ENCODE measurements at places on chromosomes 2 and 18.

DNA sequence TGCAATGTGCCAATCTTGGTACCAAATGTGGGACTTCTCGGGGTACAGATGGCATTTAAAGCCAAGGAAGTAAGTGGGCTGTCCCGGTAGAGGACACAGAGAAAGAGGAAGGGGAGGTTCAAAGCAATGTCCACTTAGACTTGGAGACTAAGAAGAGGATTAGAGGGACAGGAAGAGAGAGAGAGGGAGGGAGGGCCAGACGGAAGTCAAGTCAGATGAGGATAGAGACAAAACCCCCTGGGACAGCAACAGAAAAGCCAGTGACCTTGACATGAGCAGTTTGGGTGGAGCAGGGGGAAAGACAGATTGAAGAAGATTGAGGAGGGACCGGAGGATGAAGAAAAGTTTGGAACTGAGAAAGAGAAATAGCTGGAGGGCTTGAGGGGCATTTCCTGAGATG lies 164.5 kb downstream of the NCK2 start:
- DNase-seq, result no peak

DNA sequence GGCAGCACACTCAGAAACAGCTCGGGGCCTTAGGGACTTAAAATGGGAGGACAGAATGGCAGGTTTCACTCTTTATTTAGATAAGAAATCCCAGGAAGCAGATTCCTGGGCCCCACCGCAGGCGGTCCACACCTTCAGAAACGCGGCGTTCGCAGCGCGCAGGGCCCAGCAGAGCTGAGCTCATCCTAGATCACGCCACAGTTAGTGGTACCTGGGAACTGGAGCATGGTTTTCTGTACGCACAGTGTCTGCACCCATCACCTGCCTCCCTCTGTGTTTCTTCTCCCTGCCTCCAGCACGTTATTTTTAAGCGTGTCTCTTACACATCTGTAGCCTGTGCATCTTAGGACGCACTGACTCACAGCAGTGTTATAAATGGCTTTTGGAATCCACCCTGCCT lies 242.1 kb downstream of the ALPK2 start:
- no peak for DNase-seq

- DNase-seq, result no peak
Observed at GRCh38 chr2:196473617-196474016, 165.9 kb upstream of the CCDC150 start.

DNA sequence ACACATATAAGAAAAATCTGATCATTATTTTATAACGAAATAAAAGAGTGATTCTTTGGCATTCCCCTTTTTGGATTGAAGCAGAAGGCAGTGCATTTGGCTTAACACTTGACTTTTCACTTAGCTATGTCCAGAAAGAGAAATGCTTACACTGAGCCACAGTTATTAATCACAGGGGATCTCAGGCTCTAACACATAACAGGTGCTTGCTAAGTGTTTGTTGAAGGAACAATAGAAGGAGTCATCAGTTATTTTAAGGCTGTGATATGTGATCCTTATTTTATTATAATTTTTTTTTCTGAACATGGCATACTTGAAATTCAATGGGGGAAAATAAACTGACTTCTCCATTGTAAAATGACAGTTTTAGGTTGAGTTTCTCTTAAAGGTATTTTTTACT lies 209.5 kb downstream of the UBE2E3 start:
- DNase-seq, result peak; percentile 7

GRCh38 chr2:85399183-85399455 lies 11.0 kb downstream of the CAPG start:
- DNase-seq, result no peak

DNA sequence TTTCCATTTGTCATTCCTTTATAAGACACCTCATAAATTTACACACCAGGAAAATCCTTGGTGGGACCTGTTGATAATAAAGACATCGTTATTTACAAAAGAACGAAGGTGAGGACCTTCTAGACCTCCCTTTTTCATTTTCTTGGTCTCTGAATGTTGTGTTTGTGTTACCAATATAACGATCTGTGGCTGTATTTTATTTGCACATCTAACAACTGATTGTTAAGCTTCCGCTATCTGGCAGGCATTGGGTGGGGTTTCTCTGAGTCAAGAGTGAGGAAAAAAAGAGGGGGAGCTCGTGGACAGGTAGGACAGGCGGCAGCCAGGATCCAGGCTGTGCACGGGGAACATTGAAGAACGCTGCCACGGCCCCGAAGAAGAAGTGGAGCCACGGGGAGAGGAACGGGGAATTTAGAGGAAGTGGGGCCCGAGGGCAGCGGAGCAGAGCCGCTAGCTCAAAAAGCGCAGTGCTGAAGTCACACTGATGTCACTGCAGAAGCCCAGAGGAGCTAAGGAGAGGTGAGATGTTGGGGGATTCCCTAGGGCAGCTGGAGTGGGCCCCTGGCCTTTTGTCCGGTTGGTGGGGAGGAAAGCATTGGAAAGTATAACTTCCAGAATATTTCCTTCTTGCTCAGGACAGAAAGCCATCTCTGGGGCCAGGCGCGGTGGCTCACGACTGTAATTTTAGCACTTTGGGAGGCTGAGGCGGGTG lies 20.9 kb upstream of the DNMT3A start:
- DNase-seq, result peak; percentile 21

DNA sequence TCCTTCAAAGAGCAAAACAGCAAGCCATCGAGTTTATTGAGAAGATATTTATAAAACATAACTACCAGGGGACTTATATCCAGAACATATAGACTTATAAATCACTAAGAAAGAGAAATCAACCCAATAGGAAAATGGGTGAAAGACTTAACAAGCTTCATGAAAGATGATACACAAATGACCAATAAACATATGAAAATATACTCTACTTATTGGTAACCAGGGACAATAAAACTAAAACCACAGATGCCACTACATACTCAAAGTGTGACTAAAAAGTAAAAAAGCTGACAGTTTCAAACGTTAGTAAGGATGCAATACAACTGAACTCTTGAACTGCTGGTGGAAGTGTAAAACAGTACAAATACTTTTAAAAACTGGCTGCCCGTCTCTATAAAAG lies 154.3 kb downstream of the TMEM163 start:
- DNase-seq, result no peak

- DNase-seq, result no peak
Observed at GRCh38 chr2:10481666-10482157, 33.6 kb upstream of the ODC1 start.

- no peak for DNase-seq
Observed at GRCh38 chr18:46565256-46565655, 91.8 kb downstream of the LOXHD1 start.

- DNase-seq, result no peak
Observed at GRCh38 chr2:48569433-48569832, 39.5 kb downstream of the STON1 start.

DNA sequence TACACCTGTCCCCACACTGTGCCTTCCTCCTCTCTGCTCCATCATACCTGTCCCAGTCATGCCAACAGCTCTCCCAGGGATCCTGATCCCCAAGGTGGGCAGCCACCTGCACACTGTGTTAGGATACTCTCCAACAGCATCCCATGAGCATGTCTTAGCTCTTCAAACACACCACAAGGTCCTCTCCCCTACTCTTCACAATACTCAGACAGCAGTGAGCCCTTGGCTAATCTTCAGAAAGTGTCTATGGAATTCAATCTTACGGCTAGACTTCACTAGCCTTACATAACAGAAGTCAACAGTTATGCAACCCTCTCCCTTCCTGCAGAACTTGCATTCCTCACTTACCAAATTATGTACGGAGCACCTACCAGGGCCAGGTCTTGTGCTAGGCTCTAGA lies 79.9 kb downstream of the MYO5B start:
- no peak for DNase-seq

- no peak for DNase-seq
Observed at GRCh38 chr18:2984703-2985261, 28.2 kb downstream of the LPIN2 start.

DNA sequence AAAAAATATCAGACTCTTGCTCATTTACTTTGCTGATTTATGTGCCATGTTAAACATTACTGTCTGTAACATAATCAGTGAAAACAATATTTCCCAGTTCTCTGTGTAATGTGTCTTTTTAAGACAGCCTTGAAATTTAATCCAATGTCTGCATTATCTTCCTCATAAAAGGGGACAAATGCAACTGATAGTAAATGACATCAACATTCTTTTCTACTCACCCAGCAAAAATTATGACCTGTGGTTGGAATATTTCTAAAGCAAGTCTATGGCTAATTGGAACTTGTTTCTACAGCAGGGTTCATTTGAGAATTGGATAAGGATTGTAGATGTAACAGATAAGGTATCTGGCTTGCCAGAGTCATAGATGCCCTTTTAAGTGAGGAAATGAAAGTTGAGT lies 34.8 kb downstream of the C1D start:
- no peak for DNase-seq

DNA sequence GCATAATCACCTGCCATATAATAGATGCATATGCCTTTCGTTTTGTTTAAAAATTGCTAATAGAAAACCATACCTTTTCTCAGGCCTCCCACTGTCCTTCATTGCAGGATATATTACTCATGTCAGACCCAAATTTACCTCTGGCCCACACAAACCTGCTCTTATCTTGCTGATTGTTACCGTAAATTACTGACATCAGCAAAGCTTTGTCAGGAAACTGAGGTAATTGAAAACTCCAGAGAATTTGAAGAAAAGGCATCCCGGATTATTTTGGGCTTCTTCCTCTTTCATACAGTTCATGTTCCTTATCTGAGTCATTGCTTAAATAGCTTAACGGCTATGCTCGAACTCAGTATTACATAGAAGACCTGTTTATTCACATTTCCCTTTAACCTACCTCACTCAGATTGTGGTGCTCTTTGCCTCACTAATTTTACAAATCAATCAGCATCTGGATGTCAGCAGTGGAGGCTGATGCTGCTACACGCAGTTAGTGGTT lies 145.7 kb downstream of the ZEB2 start:
- no peak for DNase-seq

DNA sequence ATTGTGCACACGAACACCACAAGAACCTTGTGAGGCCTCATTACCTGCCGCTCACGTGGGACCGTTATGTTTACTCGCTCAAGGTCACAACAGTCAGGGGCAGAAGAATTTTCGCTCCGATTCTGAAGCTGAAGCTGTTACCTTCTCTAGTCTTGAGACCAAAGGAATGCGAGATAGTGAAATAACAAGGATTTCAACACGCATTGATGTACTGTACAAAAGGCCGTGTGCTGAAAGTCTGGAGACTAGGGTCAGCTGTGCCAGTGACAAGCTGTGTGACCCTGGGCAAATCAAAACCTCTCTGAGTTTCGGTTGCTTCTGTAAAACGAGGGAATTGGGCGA lies 583 bp downstream of the NEMP2 start:
- DNase-seq, result no peak

DNA sequence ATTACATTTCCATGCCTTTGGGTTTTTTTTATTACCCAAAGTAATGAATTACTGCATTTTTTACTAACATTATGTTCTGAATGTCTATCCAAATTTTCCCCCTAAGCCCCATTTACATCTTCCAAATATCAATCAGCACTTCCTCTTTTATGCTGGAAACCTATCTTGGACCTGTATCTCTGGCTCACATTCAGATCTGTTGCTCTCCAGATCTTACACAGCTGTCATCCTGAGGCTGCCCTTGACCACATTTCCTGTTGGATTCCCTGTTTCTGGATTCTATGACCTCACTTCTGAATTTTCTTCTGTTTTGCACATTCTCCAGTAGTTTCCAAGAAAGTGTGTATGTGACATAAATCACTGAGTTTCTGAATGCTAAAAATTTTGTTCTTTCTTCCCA lies 146.7 kb downstream of the PDE1A start:
- no peak for DNase-seq

DNA sequence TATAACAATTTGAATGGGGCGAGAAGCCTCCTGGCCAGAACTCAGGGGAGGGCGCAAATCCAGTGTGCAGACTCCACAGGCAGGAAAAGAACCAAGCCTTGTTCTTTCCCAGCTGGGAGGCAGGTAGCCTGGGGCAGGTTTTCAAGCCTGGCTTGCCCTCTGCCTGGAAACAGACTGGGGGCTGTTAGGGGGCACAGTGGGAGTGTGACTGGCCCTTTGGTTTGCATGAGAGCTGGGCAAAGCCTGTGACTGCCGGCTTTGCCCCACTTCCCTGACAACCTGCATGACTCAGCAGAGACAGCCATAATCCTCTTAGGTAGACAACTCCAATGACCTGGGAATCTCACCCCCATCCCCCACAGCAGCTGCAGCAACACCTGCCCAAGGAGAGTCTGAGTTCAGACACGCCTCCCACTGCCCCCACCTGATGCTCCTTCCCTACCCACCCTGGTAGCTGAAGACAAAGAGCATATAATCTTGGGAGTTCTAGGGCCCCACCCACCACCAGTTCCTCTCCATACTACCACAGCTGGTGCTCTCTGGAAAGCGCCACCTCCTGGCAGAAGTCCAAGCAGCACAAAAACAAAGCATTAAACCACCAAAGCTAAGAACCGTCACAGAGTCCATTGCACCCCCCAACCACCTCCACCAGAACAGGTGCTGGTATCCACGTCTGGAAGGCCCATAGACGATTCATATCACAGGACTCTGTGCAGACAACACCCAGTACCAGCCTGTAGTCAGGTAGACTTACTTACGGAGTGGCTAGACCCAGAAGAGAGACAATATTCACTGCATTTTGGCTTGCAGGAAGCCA lies 402.5 kb downstream of the STK39 start:
- peak; percentile 71 for DNase-seq

DNA sequence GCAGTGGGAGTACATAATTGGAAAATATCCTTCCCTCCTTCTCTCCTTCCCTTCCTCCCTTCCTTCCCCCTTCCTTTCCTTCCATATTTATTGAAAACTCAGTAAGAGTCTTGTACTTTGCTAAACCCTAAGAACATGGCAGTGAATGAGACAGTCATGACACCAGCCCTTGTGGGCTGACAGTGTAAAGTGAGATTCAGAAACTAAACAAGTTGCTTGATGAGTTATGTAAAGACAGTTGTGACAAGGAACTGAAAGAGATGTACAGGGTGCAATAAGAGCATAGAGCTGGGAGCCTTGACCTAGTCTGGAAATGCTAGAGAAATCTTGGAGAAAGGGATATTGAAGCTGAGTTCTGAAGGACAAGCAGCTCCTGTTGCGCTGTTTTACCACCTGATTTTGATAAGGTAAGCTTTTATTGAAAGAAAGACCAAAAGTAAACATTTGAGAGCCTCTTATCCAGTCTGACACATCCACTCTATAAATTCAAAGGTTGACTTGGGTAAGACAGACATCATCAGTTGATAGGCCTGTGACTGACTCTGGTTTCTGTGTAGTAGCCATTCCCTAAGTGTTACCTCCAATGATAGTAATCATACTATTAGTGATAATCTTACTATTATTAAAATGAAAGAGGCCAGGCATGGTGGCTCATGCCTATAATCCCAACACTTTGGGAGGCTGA lies 66.5 kb upstream of the SKOR2 start:
- no peak for DNase-seq

- no peak for DNase-seq
Observed at GRCh38 chr2:124663645-124663997, 638.5 kb downstream of the CNTNAP5 start.

GRCh38 chr2:132588576-132588975 lies 81.4 kb downstream of the LYPD1 start:
- no peak for DNase-seq

GRCh38 chr2:119756837-119757236 lies 2.9 kb upstream of the PTPN4 start:
- no peak for DNase-seq
